WTC11 (cell line): ENCODE measurements at places on chromosomes 12 and 14.

DNA sequence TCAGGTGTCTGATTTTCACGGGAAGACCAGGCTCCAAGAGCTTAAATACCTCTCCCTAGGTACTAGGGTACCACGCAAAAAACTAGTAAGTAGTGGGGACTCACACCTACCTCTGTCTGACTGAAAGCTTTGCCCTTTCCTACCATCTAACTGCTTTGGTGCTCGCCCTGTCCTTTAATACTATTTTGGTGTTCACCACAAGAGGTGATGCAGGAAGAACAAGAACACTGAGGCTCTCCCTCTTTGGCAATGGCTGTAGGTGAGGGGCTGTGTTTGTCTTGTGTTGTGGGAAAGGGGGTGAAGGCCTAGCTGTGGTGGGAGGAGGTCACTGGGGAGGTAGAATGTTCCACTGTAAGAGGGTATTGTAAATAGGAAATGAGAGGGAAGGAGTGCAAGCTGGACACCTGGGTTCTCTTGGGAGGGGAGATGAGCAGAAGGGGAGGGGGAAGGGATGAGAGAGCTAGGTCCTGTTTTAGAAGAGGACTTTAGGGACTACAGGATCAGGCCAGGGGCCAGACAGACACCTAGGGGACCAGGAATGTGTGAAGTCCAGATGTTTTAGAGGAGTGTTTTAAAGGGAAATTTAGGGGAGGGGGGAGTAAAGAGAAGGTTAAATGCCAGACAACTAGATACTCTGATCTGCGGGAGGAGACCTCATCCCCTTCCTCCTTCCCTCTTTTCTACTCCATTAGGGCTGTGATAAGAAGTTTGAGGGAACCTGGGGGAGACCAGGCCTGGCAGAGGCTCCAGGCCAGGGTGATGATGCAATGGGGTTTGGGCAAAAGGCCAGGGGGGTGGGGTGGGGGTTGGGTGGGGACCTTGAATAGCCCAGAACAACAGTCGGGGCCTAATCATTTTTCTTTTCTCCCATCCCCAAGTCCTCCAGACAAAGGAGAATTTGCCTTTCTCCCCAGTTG lies 2.1 kb downstream of the ITGA5 start:
- DNase-seq: no peak

DNA sequence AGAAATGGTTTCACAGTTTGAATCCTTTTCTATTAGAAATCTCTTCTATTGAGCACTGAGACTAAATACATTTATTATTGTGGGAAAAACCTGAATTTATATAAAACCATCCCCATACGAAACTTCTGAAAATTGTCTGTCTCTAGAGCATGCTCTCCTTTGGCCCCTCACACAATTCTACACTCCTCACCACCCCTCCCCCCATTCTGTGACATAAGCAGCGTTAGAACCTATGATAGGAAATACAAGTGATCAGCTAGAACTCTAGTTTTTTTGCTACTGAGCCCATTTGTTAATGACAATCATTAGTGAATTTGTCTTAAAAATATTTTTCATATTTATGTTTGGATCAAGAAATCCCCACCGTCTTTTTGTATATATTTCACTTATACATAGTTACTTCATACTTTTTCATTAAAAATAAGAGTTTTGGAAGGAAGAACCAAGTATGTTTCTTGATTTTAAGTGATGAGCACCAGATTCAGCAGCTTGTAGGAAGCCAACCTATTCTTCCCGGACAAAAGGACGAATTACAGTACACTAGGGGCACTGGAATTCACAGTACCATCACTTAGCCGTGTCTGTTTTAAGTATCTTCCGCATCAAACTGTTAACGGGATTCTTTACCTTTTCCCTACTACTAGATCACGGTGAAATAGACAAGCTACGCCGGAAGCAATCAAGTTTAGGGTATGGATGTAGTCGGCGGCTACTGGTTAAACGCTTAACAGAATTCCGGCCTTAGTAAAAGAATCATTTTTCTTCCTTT lies 724 bp downstream of the GTSF1 start:
- no peak for DNase-seq

DNA sequence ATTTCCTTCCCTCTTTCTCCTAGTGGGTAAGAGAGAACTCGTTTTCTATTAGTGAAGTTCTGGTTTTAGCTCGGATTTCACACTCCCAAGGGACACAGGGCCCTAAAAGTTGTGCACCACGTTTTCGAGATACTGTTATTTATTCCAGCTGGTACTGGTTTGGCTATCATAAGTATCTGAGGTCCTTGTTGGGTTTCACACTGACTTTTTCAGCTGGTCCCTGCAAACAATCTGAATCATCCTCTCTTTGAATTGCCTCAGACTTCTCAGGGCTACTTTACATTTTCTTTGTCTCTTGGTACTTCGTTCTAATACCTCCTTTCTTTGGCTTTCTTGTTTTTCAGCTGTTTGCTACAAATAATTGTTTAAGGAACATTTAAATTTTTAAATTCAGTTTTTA lies 75.7 kb downstream of the SCN8A start:
- no peak for DNase-seq

- no peak for DNase-seq
Measured at GRCh38 chr12:106147956-106148355, 9.2 kb upstream of the NUAK1 start.

DNA sequence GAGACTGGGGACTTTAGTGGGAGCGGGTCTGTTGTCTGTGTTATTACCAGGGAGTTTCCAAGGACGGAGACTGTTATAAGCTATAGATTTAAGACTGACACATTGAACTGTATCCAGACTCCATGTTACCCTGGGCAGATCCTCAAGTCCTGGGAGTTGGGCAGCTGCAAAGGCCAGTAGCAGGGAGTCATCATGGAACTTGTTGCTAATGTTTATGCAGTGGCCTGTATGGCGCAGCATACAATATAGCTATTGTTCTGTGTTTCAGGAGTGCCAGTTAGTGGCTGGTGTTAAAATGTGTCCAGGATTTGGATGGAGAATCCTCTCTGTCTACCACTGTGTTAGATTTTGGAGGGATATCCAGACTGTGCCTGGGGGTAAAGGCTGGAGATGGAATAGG lies 31.7 kb downstream of the SMOC1 start:
- no peak for DNase-seq

GRCh38 chr12:125387206-125387605 lies 322.0 kb downstream of the AACS start:
- no peak for DNase-seq

GRCh38 chr12:106586803-106587684 lies 4.2 kb downstream of the RFX4 start:
- peak; percentile 69 for DNase-seq
